ENCODE measurements at places on chromosomes 6 and 20.

- H3K4me3 ChIP-seq = no peak overlapping the region
- H3K27ac ChIP-seq = no peak overlapping the region
- no peak for DNase-seq
- no peaks in the 10 kb centered on the region for H3K27me3 ChIP-seq
- H3K36me3 ChIP-seq = no peaks in the 10 kb centered on the region
Observed at GRCh38 chr6:134238006-134238405, 79.9 kb downstream of the SGK1 start.

GRCh38 chr6:20699402-20699801 is 165.1 kb downstream of the CDKAL1 start:
- no peak for DNase-seq
- H3K36me3 ChIP-seq = no peaks in the 10 kb centered on the region
- H3K4me3 ChIP-seq = no peak overlapping the region
- H3K4me1 ChIP-seq = no peaks in the 10 kb centered on the region
- H3K27me3 ChIP-seq = no peaks in the 10 kb centered on the region

DNA sequence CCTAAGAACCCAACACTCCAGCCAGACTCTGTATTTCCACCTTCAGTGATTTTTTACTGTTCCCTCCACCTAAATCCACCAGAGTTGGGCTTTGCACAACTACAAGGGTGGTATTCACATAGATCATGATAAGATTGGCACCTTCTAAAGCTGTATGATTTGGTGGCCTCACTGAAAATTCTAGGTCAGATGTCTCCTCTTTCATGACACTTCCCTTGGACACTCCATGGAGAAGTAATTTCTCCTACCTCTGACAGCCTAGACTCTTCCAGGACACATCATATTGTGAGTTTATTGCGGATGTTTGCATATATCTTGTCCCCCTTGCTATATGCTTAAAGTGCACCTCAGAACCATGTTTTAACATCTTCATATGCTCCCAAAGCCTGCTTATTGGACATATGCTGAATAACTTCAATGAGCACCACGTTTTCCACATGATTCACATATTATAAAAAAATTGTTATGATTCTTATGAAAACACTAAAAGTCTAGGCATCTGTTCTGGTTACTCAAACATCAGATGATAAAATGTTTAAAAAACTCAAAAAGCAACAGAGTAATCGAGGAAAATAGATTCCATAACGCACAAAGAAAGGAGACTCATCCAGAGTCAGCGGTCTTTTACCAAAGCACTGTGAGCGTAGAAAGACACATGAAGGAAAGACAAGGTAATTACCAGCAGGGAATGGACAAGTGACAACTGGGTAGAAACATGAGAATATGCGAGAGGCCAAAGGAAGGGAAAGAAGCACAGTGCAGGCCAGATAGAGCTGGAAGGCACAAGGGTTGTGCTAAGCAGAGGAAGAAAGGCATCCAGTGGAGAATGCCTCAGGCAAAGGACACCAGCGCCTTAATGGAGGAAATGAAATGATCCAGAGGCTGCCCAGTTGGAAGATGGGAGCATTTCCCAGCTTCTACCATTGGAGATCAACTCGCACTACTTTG is 46.5 kb downstream of the KIF16B start:
- no peaks in the 10 kb centered on the region for H3K36me3 ChIP-seq
- no peak overlapping the region for H3K4me3 ChIP-seq
- no peak overlapping the region for H3K27ac ChIP-seq
- no peaks in the 10 kb centered on the region for H3K4me1 ChIP-seq
- H3K27me3 ChIP-seq = no peaks in the 10 kb centered on the region

GRCh38 chr20:57306747-57307146 is 22.9 kb upstream of the SPO11 start:
- no peaks in the 10 kb centered on the region for H3K36me3 ChIP-seq
- peaks cover 53% of the 10 kb centered on the region for H3K27me3 ChIP-seq
- no peak overlapping the region for H3K4me3 ChIP-seq
- H3K4me1 ChIP-seq = no peaks in the 10 kb centered on the region
- no peak for DNase-seq

GRCh38 chr6:56169366-56169765 is 78.0 kb downstream of the COL21A1 start:
- no peaks in the 10 kb centered on the region for H3K4me1 ChIP-seq
- H3K27me3 ChIP-seq = no peaks in the 10 kb centered on the region
- no peaks in the 10 kb centered on the region for H3K36me3 ChIP-seq

All from DND-41 (cell line).